ENCODE measurements at places on chromosomes 3 and 15.

DNA sequence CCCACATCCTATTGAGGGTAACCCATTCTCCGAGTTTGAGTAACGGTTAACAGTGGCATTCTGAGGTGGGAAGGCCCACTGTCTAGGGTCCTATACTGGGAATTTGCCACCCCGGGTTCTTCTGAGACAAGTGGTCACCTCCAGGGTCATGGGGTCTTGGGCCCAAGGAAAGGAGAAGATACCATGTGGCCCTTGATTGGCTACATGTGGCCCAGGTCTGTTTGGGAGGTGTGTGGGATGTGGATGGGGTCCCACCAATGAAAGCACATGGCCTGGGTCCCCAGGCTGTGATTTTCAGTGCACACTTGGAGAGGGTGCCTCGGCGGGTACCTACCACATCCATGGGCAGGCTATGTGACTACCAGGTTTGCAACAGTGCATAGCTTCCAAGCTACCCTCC lies 214.4 kb downstream of the UBE3A start:
- no peak for DNase-seq

DNA sequence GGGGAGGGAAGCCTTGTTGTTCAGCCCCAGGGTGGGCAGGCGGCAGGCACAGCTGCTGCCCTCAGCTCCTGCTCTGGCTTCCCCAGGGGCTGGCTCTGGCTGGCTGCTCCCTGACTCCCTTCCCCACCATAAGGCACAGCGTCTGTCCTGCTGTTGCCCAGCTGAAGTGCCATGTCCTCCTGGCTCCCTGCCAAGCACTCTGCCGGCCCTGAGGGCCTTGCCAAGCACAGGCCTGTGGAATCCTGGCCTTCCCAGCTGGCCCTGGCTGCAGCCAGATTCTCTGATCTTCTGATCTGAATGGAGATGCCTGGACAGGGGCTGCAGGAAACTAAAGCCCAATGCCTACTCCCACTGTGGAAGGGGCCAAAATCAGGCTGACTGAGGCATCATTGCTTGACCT lies 1.1 kb downstream of the IQCF6 start:
- no peak for DNase-seq

DNA sequence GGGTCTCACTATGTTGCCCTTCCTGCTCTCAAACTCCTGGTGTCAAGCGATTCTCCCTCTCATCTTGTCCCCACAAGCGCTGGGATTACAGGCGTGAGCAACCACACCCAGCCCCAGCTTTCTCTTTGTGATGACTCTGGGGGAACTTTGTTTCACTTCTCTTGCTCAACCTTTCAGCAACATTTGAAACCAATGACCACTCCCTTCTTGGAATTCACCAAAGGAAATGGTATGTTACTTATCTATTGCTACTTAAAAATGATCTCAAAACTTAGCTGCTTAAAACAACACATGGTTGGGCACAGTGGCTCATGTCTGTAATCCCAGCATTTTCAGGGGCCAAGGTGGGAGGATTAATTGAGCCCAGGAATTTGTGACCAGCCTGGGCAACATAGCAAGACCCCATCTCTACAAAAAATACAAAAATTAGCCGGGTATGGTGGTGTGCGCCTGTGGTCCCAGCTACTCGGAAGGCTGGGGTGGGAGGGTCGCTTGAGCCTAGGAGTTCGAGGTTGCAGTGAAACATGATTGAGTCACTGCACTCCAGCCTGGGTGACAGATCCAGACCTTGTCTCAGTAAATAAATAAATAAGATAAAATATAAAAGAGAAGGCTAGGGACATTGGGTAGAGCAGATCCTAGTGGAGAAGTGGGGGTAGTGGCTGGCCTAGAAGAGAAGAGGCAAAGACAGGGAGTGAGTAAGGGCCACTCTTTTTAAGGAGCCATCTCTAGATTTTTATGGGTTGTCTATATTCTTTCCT lies 10.3 kb upstream of the COPG1 start:
- DNase-seq: no peak

DNA sequence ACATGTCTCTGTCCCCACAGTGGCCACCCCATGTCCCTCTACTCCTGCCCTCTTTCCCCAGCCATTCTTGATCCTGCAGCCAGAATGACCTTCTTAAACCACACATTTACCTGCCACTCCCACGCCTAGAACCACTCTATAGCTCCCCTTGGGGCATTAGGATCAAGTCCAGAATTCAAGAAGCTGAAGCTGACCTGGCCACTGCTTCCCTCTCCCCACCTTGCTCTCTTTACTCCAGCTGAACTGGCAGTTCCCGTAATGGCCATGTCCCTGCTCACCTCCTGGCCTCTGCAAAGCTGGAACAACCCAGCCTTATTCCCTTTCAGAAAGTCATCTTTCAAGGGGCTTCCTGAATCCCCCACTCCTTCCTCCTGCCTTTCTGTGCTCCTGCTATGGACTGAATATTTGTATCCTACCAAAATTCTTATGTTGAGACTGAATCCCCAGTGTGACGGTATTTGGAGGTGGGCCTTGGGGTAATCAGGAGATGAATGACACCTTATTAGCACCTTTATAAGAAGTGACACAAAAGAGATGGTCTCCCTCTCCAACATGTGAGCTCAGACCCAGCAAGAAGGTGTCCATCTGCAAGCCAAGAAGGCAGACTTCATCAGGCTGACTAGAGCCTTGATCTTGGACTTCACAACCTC lies 3.8 kb downstream of the CSRNP1 start:
- no peak for DNase-seq

GRCh38 chr3:32384938-32385337 lies 6.7 kb upstream of the CMTM7 start:
- no peak for DNase-seq

GRCh38 chr3:69129531-69129930 lies 7.1 kb upstream of the LMOD3 start:
- no peak for DNase-seq

GRCh38 chr3:183878071-183878470 lies 6.6 kb downstream of the PARL start:
- DNase-seq: no peak

- DNase-seq: no peak
Measured at GRCh38 chr3:154143873-154144272, 22.7 kb downstream of the ARHGEF26 start.

DNA sequence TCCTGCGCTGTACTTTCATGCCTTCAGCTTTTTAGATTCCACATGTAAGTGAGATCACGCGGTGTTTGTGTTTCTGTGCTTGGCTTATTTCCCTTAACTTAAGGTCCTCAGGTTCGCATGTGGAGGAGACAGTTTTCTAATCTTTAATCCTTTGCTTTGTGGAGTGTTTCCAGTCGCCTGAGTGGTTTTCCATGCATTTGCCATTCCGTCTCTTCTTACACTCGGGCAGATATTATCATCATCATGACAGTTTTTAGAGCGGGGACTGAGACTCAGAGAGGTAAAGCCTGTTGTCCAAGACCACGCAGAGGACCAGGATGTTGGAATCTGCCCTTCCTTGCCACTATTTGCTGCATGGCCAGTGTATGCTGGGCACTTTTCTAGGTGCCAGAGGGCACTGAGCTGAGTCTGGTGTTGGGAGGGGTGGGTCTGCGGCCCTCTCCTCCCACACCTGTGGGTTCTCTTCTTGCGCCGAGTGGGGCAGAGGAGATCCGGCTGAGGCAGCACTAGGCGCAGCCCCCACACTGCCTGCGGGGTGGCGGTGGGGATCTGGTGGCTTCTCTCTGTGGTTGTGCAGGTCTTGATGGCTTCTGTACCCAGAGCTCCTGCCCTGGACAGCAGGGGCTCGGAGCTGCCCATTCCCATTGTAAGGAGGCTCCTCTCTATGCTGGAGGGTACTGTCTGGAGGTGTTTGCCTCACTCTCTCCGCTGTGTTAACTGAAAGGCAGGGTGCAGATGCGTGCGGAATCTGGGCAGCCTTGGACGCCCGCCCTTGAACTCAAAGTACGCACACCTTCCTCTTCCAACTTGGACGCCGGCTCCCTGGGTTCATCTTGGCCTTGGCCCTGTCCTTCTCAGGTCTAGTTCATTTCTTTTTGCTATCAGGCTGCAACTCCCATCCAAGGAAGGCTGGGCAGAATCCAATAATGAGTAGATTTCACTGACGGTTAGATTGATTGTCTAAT lies 156.0 kb upstream of the RGMA start:
- no peak for DNase-seq

GRCh38 chr3:30813734-30814133 lies 80.7 kb downstream of the GADL1 start:
- DNase-seq: no peak

- no peak for DNase-seq
Measured at GRCh38 chr15:38066612-38067011, 132.2 kb downstream of the TMCO5A start.

GRCh38 chr3:149596134-149596770 lies 61.6 kb downstream of the WWTR1 start:
- no peak for DNase-seq

GRCh38 chr3:140292170-140292569 lies 357.2 kb downstream of the CLSTN2 start:
- no peak for DNase-seq

DNA sequence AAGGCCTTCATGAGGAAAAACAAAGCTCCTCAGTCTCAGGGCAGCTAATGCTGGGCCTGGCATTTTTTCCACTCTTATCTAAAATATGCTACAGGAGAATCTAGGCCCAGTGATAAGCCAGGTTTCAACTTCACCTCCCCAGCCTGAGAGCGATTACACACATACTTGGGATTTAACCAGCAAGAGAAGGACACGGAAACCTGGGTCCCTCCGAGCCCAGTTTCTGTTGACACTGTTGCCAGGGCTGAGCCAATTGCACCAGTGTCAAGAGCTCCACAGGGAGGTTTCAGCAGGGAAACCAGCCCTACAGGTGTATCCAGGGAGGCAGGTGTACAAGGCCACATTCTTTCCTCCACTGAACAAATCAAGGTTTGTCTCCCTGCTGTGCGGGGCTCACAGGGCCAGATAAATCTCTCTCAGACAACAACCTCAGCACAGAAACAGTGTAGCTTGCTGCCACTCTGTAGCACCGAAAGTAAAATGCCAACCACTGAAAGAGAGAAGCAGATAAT lies 85.4 kb downstream of the MAGI1 start:
- DNase-seq: peak; percentile 29

DNA sequence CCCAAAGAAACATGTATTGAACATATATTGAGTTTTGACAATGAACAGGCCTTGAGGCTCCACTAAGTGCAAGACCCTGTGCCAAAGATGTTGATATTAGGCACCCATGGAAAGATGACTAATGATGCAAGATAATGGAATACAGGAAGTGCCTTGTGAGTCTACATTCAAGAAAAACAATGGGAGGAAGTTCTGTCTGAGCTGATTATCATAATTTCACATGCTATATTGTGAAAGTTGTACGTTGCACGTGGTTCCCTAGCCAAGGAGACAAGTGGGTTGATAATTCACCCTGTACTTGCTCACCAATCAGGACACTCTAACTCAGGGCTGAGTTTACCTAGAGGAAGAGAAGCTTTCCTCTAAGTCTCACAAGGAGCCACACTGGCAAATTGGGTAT lies 186.9 kb upstream of the STAC start:
- DNase-seq: no peak

DNA sequence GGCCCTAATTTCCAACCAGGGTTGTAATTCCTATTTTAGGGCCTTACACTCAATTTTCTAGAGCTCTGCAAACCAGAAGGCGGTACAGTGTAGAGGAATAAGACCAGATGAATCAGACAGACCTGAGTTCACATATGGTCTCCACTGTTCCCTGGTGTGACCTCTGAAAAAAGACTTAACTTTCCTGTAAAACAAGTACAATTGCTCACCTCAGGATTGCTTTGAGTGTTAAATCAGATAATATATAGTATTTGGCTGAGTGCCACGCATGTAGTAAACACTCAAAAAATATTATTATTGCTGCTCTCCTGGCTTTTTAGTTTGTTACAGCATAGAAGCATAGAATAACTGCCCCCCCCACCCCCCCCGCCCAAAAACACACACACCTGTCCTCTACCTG lies 51.0 kb upstream of the STT3B start:
- no peak for DNase-seq

- DNase-seq: no peak
Measured at GRCh38 chr3:131608741-131609140, 106.0 kb upstream of the MRPL3 start.
